Mucosa of descending colon (tissue), 3 donors: ENCODE measurements at places on chromosomes 3 and 15. TPM values are rescaled to one million over a fixed set of nuclear protein-coding genes. Genes with fewer than 3 reads are reported as not detected.

GRCh38 chr3:67349551-67350174 is 304.7 kb downstream of the SUCLG2 start:
- DNase-seq, result no peak

- DNase-seq, result no peak
These were observed 77.5 kb upstream of the IL12A start for GRCh38 chr3:159910991-159911663.

DNA sequence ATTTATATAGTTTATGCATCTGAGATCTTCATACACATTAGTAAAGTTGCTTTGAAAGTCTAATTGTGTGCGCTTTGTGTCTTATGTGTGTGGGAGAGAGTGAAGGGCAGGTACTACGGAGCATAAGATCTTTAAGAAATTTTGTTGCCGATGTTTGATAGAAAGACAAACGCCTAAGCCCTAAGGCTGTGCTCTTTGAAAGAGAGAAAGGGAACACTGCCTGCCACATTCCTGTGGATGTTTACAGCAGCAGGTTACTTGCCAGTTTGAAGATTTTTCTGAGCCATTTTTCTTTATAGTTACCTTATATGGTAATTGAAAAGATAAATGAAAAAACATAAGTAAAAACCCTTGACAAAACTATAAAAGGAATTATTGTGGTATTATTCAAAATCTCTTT is 17.0 kb downstream of the DTWD1 start:
- DNase-seq, result no peak

DNA sequence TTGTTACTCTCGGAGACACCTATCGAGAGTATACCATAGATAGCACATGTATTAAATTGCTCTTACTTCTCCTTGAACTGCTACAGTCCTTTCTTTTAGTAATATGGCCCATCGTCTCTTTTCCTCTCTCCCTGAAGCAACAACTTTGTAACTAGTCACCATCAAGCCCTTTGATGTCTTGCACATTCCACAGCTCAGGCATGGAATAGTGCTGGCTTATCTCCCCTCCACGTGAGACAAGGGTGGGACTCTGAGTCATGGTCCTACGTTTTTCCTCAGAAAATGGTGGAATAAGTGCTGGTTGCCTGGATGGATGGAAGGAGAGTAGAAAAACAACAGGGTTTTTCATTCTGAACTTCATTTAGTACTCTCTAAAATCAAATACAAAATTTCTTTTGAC is 163.3 kb upstream of the MBNL1 start:
- DNase-seq, result no peak

DNA sequence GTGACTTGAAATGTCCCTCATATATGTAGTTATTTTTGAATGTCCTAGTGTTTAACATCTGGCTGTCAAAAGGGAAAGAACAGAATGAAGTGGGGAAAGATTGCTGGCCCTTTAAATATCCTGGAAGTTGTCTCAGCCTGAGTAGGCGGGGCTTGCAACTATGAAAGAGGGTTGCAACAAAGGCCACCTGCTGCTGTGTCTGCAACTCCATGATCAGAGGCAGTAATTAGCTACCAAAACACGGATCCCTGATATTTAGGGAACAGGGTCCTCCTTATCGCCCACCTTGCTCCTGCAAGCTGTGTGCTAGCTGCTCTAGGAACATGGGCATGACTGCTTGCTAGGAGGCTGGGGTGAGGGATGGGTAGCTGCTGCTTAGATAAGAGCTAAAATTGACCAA is 100.2 kb upstream of the CFAP20DC start:
- DNase-seq, result no peak

Gene GPR87
- not detected for total RNA-seq
